Cortex of kidney (tissue), 1 donor: ENCODE measurements at places on chromosomes 6 and 20.

DNA sequence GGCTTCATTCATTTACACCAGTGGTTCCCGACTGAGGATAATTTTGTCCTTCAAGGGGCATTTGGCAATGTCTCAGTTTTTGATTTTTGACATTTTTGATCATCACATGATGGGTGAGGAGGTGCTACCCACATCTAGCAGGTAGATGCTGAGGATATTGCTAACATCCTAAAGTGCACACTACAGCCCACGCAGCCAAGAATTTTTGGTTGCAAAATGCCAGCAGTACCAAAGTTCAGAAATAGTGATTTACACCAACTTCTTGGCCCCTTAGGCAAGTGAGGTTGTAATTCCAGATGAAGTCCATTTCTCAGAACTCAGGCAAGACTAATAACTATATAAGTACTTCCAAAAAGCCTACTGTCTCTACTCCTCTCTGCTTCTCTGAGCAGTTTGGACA lies 80.1 kb upstream of the TSHZ2 start:
- DNase-seq: no peak

- DNase-seq: no peak
Observed at GRCh38 chr6:143074101-143074500, 13.4 kb downstream of the AIG1 start.

- no peak for DNase-seq
Observed at GRCh38 chr20:37564388-37565133, 36.9 kb upstream of the BLCAP start.

DNA sequence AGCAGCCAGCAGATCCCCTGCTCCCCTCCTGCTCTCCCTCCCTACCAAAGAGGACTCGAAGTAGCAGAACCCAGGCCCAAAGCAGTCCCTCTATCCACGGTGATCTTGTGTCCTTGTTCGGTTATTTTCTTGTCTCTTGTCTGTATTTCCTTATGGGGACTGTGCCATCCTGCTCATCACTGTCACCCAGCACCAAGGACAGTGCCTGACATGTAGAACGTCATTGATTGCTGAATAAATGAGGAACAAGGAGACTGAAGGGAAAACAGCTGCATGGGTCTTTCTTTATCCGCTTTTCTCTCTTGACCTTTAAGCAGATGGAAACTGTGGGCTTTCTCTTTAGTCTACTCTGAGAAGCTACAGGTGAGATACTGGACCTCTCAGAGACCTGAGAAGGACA lies 29.4 kb upstream of the ZNF831 start:
- no peak for DNase-seq

DNA sequence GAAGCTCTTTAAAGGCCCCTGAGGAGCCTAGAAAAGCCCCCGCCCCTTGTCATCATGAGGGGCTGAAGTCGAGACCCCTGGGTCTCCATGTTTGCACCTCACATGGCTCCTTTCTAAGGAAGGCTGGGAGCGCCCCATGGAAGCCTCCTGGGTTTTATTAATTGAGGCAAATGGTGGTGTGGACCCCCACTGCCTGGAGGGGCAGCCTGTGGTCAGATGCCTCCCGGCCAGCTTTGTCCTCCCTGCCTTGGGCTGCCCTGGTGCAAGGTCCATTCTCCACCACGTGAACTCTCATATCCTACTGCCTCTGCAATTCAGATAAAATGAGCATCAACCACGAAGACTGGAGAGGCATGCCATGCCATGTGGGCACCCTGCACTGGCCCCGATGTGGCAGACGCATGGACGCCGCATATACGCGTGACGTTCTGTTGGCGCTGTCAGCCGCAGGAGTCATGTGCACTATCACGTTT lies 295.5 kb downstream of the TAF4 start:
- no peak for DNase-seq

DNA sequence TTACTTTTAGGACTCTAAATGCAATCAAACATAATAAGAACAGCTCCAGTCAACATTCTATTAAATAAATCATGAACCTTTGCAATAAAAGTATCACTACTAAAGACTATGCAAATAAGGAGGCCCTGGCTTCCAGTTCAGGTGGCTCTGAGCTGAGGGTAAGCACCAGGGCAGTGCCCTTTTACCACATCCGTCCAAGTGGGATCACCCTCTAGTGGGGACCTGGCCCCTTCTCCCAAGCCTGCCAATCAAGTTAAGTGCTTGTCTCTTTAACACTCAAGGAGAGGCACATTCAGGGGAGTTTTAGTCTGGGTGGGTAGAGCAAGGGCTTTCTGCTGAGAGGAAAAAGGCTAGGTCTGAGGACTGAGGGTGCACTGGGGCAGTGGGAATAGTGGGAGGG lies 161.4 kb downstream of the TMEM200A start:
- no peak for DNase-seq

GRCh38 chr20:38076548-38076947 lies 43.0 kb downstream of the RPRD1B start:
- DNase-seq: no peak

DNA sequence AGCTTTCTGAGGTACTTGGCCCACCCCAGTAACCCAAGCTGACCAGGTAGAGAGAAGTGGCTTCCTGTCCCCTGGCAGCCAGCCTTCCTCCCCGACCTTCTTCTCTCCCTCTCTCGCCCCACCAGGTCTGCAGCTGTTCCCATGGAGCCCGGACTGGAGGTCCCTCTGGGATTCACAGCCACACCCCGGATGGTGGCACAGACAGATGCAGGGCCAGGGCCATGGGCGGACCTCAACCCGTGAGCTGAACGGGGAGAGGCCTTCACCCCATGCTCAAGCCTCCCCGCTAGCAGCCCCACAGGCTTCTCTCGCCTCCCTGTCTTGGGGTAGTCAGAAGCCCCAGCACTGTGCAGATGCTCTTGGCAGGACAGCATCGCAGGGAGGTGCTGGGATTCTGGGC lies 41.3 kb downstream of the CPXM1 start:
- DNase-seq: no peak

DNA sequence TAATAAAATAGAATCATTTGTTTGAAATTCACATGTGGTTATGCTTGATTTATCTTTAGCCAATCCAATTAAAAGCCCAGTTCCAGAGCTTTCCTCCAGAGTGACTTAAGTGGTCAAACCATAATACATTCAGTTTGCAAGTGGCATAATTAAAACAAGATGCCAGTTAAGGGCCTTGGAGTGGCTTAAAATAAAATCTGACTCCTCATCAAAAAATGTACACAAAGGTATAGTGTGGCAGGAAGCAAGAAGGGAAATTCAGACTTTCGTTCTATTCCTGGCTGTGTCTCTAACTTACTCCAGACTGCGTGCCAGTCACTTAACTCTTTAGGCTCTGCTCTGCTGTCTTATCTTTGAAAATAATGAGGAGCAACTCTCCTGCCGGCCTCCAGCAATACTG lies 251.3 kb upstream of the PRND start:
- no peak for DNase-seq

DNA sequence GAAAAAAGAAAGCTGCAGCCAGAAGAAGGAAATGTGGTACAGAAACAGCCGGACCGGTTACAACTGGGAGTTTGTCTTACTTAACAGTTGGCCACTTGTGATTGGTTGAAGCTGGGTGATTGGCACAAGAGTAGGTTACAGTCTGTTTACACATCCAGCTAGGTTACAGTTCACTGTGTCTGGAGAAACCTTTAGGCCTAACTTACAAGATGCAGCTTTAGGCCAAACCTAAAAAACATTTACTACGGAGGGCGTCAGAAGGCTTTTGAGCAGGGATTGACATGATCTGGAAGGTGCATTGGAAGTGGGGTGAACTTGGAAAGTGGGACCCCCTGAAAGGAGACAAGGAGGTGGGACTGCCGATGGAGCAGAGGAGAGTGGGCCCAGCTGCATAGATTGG lies 122.3 kb downstream of the BANF2 start:
- no peak for DNase-seq

- no peak for DNase-seq
Observed at GRCh38 chr6:315921-316752, 23.9 kb downstream of the DUSP22 start.
